Left lobe of liver (tissue), 2 donors: ENCODE measurements at places on chromosomes 13 and 19. TPM values are rescaled to one million over a fixed set of nuclear protein-coding genes. Genes with fewer than 3 reads are reported as not detected.

Gene VSIG10L
- 1.8 TPM for total RNA-seq

Gene ZNF44
- 7.6 TPM for total RNA-seq

Gene CDX2
- not detected for total RNA-seq

Gene EHD2
- total RNA-seq = 6.3 TPM

Gene EPS8L1
- 0.53 TPM for total RNA-seq

DNA sequence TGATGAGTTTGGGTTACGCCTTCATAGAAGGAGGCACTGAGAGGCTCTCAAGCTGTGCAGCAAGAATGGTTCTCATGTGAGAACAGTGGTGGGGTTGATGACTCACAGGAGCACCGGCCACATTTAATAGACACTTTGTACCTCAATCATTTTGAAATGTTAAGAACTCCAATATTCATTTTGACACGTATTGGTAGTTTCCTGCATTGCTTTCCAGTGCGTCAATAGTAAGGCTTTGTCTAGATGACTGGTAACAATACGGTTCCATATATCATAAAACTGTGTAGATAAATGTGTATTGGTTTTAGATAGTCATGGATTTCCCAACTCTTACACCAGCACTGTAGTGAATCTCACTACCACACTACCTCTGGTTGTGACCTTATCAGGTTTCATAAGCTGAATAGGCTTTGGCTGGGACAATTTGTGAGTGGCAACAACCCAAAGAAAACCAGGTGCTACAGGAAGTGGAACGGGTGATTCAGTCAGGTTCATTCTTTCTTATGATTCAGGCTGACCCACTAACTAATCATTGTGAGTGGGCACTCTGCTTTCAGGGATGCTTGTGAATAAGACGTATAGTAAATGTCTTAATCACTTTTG is 362.6 kb downstream of the KLF5 start:
- DNase-seq = no peak

- no peak for DNase-seq
Measured at GRCh38 chr13:106530171-106530851, 5.2 kb downstream of the EFNB2 start.

- DNase-seq = no peak
Measured at GRCh38 chr13:21698817-21699679, 28.2 kb downstream of the FGF9 start.

DNA sequence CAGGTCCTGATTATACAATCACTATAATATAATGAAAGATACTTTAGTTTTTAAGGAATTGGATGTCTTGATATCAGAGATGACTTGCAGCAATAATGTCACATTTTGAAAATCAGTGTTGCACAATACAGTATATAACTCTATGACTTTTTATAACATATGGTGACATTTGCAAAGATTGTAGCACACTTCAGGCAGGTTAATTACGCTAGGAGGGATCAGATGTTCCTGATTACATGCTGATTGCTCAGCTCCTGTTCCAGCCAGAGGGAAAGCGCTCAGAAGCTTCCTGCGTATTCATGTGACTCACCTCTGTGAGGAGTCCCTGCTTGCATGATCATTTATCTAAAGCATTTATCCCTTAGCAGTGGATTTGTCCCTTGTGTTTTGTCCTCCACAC is 265.6 kb downstream of the GPC5 start:
- DNase-seq = no peak

GRCh38 chr19:32471095-32471494 is 65.5 kb downstream of the DPY19L3 start:
- no peak for DNase-seq

DNA sequence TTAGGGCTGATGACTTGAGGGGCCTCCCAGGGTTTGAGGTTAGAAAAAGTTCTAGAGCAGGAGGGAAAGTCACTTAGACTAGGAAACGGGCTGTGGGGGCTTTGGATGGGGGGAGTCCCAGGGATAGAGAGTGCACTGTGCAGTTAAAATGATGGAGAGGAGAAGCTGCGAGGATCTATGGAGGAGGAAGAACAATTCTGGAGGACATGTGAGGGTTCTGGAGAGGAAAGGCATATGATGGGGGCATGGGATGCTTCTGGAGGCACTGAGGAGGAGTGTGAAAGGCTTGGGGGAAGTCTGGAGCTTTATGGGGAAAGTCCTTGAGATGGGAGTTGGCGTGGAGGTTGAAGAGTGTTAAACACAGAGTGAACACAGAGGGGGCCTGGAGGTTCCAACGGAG is 2.2 kb downstream of the KCNC3 start:
- DNase-seq = no peak
